ENCODE measurements at places on chromosomes 12 and 14.

DNA sequence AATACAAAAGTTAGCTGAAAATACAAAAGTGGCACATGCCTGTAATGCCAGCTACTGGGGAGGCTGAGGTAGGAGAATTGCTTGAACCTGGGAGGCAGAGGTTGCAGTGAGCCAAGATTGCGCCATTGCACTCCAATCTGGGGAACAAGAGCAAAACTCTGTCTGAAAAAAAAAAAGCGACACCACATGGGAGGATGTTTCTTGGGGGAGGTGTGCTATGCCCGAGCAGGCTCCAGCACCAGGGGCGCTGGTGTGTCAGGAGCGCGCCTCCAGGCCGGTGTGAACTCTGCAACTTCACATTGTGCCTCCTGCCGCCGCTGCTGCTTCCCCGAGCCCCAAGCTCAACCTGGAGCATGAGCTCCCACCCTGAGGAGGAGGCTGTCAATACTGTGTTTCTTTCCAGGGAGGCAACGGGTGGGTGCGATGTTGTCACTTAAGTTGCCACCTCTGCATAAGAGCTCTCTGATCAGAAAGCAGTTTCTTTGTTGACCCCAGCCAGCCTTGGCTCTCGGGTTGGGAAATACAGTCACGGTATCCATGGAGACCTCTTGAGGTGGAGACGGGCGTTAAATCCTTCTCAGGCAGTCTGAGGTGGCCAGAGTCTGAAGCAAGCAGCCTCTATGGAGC is 18.9 kb downstream of the DEGS2 start:
- no peak for DNase-seq

DNA sequence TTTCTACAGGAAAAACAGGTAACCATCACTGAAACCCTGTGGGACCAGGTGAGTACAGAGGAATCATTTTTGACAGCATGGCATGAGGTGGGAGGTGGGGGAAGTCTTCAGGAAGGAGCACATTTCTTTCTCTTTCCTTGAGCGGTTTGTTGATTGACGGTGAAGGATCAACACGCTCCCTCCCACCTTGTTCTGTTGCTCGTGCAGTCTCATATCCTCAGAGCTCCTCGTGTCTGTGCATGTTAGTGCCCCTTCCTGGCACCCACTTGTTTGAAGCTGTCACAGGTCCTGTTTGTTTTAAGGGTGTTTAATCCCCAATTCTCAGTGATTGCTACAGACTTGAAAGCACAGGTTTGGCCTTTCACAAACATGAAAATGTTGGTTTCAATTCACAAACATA is 4.4 kb downstream of the C12orf54 start:
- no peak for DNase-seq

GRCh38 chr12:121719926-121720414 is 7.4 kb downstream of the TMEM120B start:
- no peak for DNase-seq

- DNase-seq: no peak
Measured at GRCh38 chr12:110337912-110338710, 57.1 kb downstream of the ATP2A2 start.

- peak; percentile 97 for DNase-seq
Measured at GRCh38 chr12:6778574-6779550, 6.5 kb downstream of the LAG3 start.

- peak; percentile 47 for DNase-seq
Measured at GRCh38 chr12:7090222-7090998, 1.8 kb downstream of the C1R start.

GRCh38 chr12:113214895-113215400 is 6.3 kb upstream of the TPCN1 start:
- peak; percentile 72 for DNase-seq

- DNase-seq: no peak
Measured at GRCh38 chr14:22997676-22998323, 12.1 kb downstream of the C14orf93 start.

DNA sequence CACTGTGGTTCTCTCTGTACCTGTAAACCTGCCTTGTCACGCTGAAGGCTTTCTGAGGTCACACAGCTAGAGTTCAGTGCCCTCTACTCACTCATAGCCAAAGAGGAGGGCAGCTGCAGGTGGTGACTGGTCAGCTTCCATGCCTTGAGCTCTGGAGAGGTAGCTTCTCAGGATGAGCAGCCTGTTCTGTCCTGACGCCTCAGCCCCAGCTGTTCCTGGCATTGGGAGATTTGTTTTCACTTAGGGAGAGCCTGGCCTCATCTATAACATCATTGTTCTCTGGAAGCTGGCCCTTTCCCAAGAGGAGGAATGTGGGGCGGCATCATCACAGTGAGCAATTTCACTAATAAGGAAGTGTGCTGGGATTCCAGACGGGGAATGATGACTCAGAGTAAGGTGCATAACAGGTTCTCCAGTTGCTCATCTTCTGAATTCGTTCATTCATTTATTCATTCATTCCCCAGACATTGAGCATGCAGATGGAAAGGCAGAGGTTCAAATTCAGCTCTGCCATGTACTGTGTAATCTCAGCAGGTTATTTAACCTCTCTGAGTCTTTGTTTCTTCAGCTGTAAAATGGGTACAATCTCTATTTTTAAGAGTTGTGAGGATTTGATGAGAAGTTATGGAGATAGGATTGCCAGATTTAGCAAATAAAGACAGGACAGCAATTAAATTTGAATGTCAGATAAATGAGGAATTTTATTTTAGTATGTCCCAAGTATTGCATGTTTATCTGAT is 255.8 kb upstream of the CRY1 start:
- no peak for DNase-seq

GRCh38 chr12:110677206-110677911 is 11.6 kb downstream of the HVCN1 start:
- DNase-seq: no peak

- DNase-seq: no peak
Measured at GRCh38 chr12:45732250-45732649, 2.7 kb downstream of the ARID2 start.

- peak; percentile 77 for DNase-seq
Measured at GRCh38 chr12:6230321-6231110, 30.3 kb downstream of the CD9 start.

- no peak for DNase-seq
Measured at GRCh38 chr12:113735131-113735530, 231.0 kb downstream of the RBM19 start.

- no peak for DNase-seq
Measured at GRCh38 chr12:24555730-24556129, 393.2 kb downstream of the BCAT1 start.

DNA sequence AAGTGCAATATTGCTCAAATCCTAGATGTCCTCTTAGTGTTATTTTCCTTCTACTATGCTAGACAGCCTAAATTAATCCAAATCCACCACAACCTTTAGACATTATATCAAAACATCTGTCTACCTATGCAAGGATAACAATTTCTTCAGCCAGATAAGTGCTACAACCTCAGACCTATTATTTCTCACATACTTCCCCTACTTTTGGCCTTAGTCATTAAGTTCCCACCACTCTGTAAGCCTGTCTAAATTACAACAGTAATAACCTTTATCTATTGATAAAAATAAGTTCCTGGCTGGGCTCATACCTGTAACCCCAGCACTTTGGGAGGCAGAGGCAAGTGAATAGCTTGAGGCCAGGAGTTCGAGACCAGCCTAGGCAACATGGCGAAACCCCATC is 74.0 kb downstream of the KIF21A start:
- no peak for DNase-seq

DNA sequence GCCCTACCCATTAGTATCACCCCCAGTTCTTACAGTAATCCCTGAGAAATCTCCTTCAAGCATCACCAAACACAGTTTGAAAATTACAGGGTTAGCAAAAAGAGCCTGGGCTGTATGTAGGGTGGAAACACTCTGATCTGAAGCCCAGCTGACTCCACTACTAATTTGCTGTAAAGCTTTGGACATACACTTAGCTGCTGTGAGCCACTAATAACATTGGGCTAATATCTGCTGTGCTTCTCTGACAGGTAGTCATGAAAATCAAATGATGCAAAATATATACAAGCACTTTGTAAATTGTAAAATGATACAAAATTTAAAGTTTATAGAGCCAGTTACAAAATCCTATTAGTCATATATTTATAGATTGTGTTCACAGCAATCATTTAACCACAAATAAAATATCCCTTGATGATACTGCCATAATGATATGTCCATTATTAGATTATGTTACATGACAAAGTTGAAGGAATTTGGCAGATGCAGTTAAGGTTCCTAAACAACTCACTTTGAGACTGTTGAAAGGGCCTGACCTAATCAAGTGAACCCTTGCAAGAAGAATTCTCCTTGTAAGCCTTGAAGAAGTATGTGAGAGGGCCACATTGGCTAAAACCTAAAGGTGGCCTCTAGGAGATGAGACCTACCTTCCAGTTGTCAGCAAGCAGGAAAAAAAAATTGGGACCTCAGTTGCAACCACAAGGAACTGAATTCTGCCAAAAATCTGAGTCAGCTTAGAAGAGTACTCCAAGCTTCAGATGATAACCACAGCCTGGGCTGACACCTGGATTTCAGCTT is 19.0 kb downstream of the TWF1 start:
- no peak for DNase-seq

- no peak for DNase-seq
Measured at GRCh38 chr12:106841510-106842302, 67.2 kb downstream of the RIC8B start.

GRCh38 chr12:66976526-66976925 is 292.6 kb upstream of the CAND1 start:
- DNase-seq: no peak

DNA sequence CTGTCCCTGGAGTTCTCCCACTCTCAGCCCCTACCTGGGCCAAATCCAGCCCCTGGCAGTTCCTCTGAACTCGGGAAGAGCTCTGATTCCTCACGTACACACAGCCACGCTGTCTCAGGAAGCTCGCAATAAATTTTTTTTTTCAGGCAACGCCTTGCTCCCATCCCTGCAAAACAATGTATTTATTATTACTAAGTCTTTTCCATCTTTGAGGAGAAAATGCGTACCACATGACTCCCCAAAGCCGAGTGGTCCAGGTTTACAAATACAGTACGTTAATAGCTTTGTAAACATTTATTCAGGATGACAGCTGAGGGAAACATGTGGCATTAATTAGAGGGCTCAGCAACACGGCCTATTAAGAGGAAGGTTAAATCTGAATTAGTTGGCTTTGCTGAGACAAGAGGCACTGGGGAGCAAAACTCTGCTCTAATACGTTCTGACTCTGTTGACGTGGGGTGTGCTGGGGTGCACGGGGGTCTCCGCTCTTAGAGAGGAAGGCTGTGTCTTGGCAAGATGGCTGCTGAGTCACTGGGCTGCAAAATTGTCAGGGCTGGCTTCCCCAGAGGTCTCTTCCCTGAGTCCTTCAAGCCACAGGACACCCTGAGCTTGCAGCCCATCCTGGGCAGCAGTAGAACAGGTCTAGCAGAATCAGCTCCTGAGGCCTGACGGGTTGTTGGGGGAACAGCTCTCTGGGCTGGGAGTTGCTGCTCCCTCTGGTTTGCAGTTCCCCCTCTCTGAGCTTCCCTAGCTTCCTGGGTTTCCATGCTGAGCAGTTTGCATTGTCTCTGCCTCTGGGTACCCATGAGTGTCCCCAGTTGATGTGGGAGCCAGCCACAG is 185.2 kb upstream of the TBX3 start:
- no peak for DNase-seq

- DNase-seq: no peak
Measured at GRCh38 chr12:129558036-129558435, 345.8 kb downstream of the TMEM132D start.

GRCh38 chr12:110349096-110349495 is 54.4 kb downstream of the ANAPC7 start:
- no peak for DNase-seq

GRCh38 chr12:22396735-22397134 is 62.2 kb upstream of the ST8SIA1 start:
- no peak for DNase-seq
